ENCODE measurements at places on chromosomes 5 and 9. TPM values are rescaled to one million over a fixed set of nuclear protein-coding genes. Genes with fewer than 3 reads are reported as not detected.

DNA sequence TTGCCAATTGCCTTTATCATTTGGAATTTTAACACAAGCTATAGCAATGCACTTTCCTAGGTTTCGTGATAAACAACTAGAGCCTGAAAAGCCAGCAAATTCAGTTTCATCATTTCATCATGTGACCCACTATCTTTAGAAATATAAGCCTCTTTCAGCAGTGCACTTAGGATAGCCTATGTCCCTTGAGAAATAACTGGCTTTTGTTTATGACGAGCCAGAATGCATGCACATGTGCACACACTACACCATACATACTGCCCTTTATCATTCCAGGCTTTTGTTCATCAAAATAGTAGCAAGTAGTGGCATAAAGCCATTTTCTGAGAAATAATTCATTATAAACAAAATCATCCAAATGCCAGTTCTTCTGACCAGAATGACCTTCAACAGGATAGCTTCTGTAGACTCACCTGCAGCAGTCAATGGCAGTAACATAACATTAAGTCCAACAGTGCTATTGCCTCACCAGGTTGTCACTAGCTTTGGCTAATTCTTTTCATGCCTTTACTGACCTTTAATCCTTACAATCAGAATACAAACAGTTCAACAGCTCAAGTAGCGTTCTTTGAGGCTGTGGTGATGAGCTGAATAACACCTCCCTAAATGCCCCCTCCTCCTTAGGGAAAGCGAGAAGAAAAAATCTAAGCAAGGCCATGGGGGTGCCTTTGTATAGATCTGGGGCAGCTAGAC, 132.3 kb upstream of the SMARCA2 start:
- no peak for DNase-seq

LCN10 gene
- not detected for total RNA-seq

IGFBPL1 gene
- not detected for total RNA-seq

SPATA31D4 gene
- total RNA-seq: not detected

DNA sequence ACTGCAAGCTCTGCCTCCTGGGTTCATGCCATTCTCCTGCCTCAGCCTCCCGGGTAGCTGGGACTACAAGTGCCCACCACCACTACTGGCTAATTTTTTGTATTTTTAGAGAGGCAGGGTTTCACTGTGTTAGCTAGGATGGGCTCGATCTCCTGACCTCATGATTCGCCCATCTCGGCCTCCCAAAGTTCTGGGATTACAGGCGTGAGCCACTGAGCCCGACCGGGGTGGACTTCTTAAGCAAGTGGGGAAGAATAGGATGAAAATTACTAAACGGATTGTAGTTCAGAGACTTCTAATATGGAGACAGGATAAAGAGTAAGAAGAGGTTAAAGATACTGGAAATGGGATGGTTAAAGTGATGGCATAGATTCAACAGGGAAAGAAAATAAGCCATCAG, 132.3 kb upstream of the IRX2 start:
- DNase-seq: no peak

SHOC1 gene
- not detected for total RNA-seq

DNA sequence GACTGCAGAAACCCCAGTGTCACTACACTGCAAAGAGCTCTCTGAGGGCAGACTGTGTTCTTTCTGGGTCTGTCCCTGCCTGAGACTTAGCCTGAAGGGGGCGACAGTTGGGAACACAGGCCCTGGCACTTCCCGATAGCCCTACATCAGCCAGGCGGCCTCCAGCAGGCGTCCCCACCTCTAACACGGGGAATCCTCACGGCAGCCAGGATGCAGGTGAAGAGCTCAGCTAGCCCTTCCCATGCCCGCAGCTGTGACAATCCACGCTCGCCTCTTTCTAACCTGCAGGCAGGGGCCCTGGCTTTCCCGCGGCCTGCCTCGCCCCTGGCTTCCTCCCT, 5.9 kb downstream of the MED22 start:
- DNase-seq: no peak

KDM4C gene
- total RNA-seq: 57.8 TPM

- DNase-seq: no peak
Observed at GRCh38 chr9:107144475-107144874, 138.6 kb upstream of the RAD23B start.

OR1Q1 gene
- 0.40 TPM for total RNA-seq

IL3 gene
- total RNA-seq: 0.47 TPM

DNA sequence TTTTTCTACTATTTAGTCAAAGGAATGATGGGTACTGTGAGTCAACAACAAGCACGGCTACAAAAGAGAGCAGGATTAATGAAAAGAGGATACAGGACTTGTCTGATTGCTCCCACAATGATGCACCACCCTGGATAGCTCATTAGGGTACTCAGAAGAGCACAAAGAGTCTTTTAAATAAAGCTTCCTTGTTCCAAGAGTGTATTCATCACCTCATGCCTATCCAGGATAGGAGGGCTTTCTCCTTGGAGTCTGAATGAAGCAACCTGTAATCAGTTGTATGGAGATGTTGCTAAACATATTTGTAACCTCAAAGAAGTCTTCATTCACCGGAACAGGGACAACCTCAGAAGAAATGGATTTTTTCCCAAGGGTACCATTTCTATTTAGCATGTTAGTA, 219.5 kb upstream of the TMEM161B start:
- DNase-seq: no peak

- DNase-seq: no peak
Observed at GRCh38 chr5:42779083-42779482, 22.5 kb downstream of the CCDC152 start.

DNA sequence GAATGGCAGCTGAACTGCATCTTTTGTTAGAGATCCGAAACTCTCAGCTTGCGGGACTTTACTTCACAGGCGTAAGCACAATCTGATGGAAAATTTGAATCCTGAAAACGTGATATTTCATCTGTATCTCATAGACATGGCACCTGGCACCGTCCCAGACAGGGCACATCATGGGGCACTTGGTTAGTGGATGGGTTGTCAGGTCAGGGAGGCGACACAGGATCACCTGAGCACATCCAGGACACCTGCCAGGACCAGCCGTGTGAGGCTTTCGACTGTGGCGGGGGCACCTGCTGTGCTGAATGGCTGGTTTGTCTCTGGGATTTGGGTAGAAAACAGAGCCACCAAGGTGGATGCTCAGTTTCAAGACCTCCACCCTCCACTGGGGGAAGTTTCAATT, 11.3 kb upstream of the ZFP62 start:
- DNase-seq: no peak
